ENCODE measurements at places on chromosomes 2 and 18.

- DNase-seq = no peak
Observed at GRCh38 chr2:233013027-233013461, at the start of gene NGEF. NGEF (minus strand) TSS chr2:233013256; CDS start chr2:232974890, 38,366 bp downstream.

GRCh38 chr2:218301176-218301819 lies 9.0 kb upstream of the TMBIM1 start:
- DNase-seq = peak; percentile 74

DNA sequence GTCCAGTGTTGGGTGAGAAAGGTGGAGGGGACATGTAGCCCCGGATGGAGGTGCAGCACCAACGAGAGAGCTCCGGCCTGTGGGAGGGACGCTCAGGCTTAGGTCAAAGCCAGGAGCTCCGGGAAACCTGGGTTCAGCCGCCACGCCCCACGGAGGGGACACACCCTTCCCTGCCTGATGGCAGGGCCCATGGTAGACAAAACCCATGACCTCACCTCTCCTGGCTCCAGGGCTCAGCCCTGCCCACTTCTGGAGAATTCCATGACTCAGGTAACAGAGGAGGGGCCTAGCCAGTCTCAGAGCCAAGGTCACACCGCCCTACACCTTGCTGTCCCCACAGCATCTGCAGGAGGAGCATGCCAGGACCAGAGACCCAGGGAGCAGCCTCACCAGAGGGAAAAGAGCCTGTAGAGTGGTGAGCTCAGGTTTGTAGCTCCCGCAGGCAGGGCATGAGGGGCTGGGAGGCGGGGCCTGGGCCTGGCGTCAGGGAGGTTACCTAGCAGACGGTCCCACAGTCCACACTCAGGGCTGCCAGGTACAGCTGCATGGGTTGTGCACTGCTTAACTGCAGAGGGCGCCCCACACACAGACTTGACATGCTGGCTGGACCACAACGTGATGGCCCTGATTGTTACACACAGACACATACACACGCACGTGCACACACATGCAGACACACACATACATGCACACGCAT lies 70.8 kb upstream of the SMAD7 start:
- no peak for DNase-seq

DNA sequence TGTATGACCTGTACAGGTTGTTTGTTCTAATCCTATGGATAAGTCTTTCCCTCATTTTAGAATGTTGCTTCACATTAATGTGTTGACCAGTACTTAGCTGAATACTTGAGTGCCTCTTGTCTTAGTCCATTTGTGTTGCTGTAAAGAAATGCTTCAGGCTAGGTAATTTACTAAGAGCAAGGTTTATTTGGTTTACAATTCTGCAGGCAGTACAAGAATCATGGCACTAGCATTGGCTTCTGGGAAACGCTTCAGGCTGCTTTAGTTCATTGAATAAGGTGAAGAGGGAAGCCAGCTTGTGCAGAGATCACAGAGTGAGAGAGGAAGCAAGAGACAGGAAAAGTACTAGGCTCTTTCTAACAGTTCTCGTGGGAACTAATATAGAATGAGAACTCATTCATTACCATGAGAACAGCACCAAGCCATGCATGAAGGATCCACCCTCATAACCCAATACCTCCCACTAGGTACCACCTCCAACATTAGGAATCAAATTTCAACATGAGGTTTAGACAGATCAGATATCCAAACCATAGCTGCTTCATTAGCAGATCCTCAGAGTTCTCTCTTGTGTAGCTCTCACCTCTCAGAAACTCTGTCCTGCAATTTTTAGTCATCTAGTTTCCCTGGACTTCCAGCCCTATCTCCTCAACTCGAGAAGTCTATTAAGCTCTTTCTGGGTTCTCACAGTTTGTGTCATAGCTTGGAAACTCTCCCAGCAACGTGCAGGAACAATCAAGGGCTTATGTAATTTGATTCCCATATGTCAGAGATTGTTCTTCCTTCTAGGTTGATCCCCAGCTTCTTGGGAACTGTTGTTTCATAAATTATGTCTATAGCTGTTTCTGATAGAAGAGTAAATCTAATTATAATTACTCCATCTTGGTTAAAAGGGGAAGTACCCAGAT lies 2082.3 kb upstream of the CELF4 start:
- no peak for DNase-seq

- DNase-seq = peak; percentile 7
Observed at GRCh38 chr18:12408247-12408869, 629 bp downstream of the PRELID3A start.

- no peak for DNase-seq
Observed at GRCh38 chr2:160484859-160485520, 8.6 kb downstream of the RBMS1 start.

DNA sequence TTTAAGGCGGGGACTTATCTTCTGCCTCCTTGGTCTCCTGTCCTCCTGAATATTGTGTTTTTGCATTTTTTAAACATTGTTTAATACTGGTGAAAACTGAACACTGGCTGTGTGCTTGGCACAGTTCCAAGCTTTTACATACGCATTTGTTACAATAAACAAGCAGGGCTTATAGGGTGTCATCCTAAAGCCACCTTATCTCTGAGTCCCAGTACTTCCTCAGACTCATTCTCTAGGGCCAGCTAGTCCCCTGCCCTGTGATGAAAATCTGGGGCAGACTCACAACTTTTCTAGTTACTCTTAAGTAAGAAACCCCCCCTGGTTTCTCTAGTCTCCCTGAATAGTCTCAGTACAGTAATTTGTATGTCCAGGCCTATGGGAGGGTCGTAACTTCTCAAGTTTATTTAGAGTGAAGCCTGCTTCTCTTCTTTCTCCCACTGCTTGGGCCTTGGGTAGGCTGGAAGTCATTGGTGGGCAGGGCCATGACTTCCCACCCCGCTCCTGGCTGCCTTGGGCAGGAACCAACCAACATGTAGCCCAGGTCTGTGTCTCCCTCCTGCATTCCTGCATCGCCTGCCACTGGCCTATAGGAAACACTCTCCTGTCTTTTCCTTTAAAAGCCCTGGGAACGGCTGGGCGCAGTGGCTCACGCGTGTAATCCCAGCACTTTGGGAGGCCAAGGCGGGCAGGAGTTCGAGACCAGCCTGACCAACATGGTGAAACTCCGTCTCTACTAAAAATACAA lies 7.7 kb upstream of the KCNE4 start:
- DNase-seq = no peak

- no peak for DNase-seq
Observed at GRCh38 chr18:48948112-48949049, 2.4 kb downstream of the SMAD7 start.

DNA sequence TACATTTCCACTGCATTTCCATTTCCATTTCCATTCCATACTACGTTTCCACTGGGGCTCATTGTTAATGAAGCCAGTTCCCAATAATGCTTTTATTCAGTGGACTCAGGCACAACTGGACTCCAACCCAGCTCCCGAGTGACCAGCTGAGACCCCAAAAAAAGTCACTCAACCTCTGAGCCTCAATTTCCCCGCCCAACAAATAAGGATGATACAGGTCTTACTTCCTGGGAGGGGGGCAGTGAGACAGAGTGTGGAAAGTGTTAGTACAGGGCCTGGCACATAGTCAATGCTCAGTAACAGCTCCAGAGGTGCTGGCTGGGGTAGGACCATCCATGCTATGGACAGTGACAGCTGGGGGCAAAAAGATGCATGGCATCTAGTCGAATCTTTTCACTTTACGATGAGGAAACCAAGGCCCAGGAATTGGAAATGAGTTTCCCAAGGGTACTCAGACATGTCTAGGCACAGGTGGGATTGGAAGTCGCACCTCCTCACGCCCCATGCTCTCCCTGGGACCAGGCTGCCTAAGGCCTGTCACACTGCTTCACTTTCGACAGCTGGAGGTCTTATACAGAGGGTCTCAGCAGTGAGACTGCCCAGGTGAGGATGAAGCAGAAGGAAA lies 226.5 kb downstream of the ANAPC1 start:
- DNase-seq = no peak

DNA sequence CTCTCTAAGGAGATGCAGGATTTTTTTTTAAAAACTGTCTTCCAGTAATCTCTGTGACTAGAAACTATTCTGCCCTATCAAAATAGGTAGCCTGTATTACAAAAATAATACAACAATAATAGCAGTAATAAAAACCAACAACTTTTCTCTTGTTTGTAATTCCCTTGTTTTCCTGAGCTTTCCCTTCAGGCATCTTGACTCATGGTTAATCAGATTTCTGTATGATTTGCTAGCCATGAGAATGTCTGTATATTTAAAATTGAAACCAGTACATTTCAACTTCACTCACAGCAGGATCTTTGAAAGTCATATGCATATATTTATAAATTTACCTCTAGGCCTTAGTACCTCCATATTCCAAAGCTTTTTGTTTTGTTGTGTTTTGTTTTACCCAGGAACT lies 38.2 kb downstream of the SLC4A10 start:
- DNase-seq = no peak

DNA sequence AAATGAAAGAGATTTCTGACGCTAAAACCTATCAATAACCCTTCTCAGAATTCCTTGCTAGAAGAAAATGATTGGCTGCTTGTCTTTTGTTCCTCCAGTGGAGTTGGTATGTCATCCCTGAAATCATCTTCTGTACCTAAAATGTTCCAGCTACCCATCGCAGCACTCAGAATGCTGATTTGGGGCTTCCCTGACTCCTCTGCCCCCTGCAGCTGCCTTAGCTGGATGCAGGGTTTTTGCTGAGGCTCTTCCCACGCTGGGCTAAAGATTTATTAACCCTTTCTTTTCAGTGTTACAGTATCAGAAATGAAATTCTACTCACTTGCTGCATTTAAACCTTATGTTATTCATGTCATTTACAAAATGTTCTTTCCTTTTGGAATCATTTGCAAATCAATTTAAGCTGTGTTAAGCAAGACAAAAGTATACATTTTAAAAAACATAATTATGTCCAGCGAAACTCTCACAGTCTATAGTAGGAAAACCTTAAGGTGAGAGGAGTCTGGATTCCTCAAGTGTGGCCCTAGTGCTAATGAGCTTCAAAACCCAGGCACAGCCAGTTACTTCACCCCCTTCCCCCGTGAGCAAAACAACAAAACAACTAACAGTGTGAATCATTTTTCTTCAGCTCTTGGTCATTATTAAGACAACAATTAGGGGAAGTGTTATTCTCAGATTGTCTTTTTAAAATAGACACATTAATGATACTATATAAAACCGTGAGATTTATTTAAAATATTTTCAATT lies 32.8 kb downstream of the PKP4 start:
- DNase-seq = no peak

GRCh38 chr2:55311444-55311870 lies 42.4 kb upstream of the MTIF2 start:
- peak; percentile 26 for DNase-seq

GRCh38 chr2:102668171-102668570 lies 48.8 kb downstream of the SLC9A2 start:
- no peak for DNase-seq

GRCh38 chr2:40513201-40513600 lies 61.3 kb upstream of the SLC8A1 start:
- no peak for DNase-seq

GRCh38 chr2:71700658-71701397 lies 247.5 kb downstream of the DYSF start:
- no peak for DNase-seq

GRCh38 chr2:235066490-235066889 lies 114.7 kb downstream of the SH3BP4 start:
- no peak for DNase-seq

DNA sequence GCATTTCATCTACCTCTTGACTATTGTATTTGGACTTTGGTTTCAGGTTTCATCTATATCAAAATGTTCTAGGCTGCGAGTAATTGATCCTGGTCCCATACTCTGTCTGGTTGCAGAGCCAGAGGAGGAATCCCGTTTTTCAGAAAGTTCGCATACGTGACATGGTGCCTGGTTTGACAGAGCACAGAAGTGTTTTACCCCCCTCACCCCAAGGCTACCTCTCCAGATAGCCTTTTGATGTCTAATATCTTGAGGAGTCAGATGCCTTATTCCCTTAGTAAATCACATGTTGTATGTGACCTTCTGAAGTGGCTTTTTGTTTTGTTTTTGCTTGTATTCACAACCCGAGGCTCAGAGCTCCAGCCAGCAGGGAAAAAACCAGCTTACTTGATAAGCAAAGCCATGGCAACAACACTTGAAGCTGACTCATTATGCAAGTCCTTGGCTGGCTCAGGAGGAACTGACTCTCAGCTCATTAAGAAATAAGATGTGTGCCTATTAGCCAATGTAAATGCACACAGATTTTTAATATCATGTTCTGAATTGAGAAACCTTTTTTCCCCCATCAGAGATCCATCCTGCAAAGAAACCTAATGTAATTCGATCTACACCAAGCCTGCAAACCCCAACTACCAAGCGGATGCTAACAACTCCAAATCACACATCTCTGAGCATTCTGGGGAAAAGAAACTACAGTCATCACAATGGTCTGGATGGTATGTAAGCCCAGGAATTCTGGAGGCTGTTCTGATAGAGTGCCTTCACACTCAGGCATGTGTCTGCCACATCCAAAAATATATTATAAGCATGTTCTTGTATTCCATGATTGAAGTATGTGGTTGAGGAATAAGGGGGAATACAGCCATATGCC lies 41.4 kb downstream of the OXER1 start:
- peak; percentile 4 for DNase-seq

GRCh38 chr2:125656190-125656589 lies 999.8 kb upstream of the GYPC start:
- DNase-seq = no peak

DNA sequence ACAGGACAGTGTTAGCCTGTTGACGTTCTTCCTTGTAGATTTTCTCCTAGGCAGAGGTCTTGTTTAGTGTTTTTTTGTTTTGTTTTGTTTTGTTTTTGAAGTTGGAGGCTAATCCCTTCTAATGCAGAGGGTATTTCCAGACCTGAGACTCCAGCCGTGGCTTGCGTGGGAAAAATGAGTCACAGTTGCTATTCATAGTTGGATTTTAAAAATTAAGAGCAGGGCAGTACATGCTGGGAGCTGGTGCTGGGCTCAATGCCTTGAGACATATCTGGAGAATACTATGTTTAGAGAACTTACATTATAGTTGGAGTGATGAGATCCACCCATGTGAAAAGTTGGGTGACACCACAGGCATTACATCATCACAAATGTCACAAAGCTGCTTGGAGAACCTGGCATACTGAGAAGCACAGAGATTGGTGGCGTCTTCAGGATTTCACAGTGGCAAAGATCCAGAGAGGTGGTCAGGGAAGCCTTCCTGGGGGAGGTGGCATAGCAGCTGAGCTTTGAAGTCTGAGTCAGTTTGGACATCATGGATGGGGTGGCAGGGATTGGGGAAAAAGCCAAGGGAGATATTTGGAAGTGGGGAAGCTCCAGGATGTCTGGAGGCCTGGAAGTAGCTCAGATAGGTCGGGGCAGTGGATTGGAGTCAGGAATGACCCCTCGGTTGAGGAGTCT lies 249.4 kb downstream of the LOXHD1 start:
- DNase-seq = no peak

GRCh38 chr2:47653902-47654789 lies 128.8 kb upstream of the MSH6 start:
- DNase-seq = no peak

GRCh38 chr2:29242621-29243375 lies 127.6 kb downstream of the CLIP4 start:
- no peak for DNase-seq
